ENCODE measurements at places on chromosomes 6 and 20. TPM values are rescaled to one million over a fixed set of nuclear protein-coding genes. Genes with fewer than 3 reads are reported as not detected.

GRCh38 chr20:57435498-57436222 lies 44.5 kb downstream of the RBM38 start:
- H3K4me1 ChIP-seq = peaks cover 65% of the 10 kb centered on the region
- no peaks in the 10 kb centered on the region for H3K36me3 ChIP-seq
- H3K27ac ChIP-seq = no peak overlapping the region
- no peak overlapping the region for H3K4me3 ChIP-seq
- peak; percentile 26 for DNase-seq

GRCh38 chr20:61353261-61354000 lies 101.4 kb downstream of the CDH4 start:
- H3K27me3 ChIP-seq = peaks cover 8% of the 10 kb centered on the region
- H3K27ac ChIP-seq = no peak overlapping the region
- H3K36me3 ChIP-seq = no peaks in the 10 kb centered on the region
- no peak for DNase-seq

DNA sequence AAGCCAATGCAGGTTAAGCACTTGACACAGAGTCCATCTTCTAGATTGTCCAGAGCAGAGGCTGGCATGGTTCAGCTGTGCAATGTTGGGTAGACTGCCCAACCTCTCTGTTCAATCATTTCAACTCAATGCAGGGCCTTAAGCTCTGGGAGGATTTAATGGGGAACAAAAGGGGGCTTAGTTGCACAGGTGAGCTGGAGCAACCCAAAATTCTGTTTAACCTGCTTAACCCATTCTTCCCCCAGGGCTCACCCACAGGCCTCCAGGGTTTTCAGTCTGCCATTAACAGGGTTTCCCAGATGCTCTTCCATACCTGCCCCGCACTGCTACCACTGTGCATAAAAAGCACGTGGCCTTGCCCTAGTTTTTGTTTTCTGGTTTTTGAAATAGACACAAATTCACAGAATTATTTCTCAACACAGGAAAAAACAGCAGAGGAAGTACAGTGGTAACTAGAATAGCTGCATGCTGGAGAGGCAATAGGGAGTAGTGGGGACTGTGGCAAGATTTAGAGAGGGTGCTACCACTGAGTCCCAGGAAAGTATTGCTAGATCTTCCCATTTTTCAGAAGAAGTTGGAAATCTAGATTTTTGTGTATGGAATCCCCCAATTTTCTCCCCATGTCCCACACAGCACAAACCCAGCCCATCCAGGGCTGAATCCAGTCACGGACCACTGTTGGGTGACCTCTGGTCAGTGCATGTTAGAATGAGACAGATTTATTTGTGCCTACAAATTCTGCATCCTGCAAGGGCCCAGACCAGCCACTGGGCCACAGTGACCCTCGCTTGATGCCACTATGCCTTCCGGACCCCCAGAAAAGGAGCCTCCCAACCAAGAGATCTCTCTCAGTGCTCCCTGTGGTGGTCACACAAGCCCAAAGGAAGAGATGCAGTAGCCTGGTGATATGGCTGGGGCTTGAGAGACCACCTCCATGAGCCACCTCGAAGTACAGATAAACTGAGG lies 4.6 kb downstream of the PTGIS start:
- no peaks in the 10 kb centered on the region for H3K36me3 ChIP-seq
- H3K27ac ChIP-seq = no peak overlapping the region
- no peak overlapping the region for H3K4me3 ChIP-seq
- H3K4me1 ChIP-seq = peaks cover 5% of the 10 kb centered on the region

Gene DNAH8
- 0.03 TPM for total RNA-seq

- no peaks in the 10 kb centered on the region for H3K36me3 ChIP-seq
- no peaks in the 10 kb centered on the region for H3K27me3 ChIP-seq
- no peaks in the 10 kb centered on the region for H3K4me1 ChIP-seq
- H3K4me3 ChIP-seq = no peak overlapping the region
- H3K27ac ChIP-seq = no peak overlapping the region
Measured at GRCh38 chr20:10642856-10643559, 30.8 kb downstream of the JAG1 start.

Gene SOX18
- total RNA-seq = not detected

DNA sequence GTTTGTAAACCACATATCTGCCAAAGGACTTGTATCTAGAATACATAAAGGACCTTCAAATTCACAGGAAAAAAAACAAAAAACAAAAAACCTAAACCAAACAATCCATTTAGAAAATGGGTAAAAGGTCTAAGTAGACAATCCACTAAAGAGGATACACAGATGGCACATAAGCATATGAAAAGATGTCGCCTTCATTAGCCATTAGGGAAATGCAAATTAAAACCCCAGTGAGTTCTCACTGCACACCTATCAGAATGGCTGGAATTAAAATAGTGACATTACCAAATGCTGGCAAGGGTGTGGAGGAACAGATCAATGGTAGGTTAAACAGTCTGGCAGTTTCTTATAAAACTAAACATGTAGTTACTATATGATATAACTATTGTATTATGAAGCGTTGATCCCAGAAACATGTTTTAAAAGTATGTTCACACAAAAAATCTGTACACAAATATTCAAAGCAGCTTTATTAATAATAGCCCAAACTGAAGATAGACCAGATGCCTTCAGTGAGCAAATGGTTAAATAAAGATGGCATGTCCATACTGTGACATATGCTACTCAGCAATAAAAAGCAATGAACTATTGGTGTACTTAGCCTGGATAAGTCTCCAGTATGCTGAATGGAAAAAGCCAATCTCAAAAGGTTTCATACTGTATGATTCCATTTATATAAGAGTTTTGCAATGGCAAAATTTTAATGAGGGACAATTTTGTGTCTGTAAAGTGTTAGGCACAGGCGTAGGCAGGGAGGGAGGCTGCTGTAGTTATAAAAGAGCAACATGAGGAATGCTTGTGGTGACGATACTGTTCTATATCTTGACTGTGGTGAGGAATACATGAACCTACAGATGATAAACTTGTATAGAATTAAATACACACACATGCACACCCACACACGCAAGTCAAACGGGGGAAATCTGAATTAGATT lies 43.9 kb downstream of the PLCB1 start:
- no peak overlapping the region for H3K27ac ChIP-seq
- no peak overlapping the region for H3K4me3 ChIP-seq
- DNase-seq = no peak
- no peaks in the 10 kb centered on the region for H3K36me3 ChIP-seq
- H3K27me3 ChIP-seq = no peaks in the 10 kb centered on the region

GRCh38 chr6:156515242-156515641 lies 261.9 kb upstream of the ARID1B start:
- no peaks in the 10 kb centered on the region for H3K27me3 ChIP-seq
- DNase-seq = no peak
- H3K4me1 ChIP-seq = no peaks in the 10 kb centered on the region
- no peak overlapping the region for H3K4me3 ChIP-seq
- no peak overlapping the region for H3K27ac ChIP-seq

DNA sequence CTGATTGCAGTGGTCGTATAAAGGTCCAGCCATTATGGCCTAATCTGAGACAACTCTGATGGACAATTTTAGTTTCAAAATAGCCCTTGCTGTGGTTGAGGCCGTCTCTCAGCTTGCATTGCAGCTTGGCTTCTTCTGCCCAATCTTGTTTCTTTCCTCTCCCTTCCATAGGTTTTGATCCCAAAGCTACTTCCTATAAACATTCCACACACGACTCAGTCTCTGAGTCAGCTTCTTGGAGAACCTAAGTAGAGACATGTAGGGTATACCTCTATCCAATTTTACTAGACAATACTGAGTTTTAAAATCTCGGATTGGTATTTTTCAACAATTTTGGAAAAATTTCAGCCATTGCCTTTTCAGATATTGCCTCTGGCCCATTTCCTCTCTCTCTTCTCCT lies 13.4 kb downstream of the IYD start:
- H3K27ac ChIP-seq = no peak overlapping the region
- H3K4me1 ChIP-seq = no peaks in the 10 kb centered on the region
- no peak overlapping the region for H3K4me3 ChIP-seq
- no peaks in the 10 kb centered on the region for H3K36me3 ChIP-seq
- H3K27me3 ChIP-seq = peaks cover 5% of the 10 kb centered on the region

Gene SLC22A16
- total RNA-seq = not detected

- H3K27me3 ChIP-seq = no peaks in the 10 kb centered on the region
- DNase-seq = no peak
- H3K4me3 ChIP-seq = no peak overlapping the region
- H3K36me3 ChIP-seq = no peaks in the 10 kb centered on the region
Measured at GRCh38 chr20:41770427-41770826, 152.2 kb upstream of the CHD6 start.

- H3K36me3 ChIP-seq = peaks cover 19% of the 10 kb centered on the region
- DNase-seq = no peak
- peak overlapping the region; percentile 61 for H3K27ac ChIP-seq
- H3K4me1 ChIP-seq = peaks cover 35% of the 10 kb centered on the region
Measured at GRCh38 chr6:52363228-52363867, 1.4 kb downstream of the PAQR8 start.

Gene HLA-DOB
- 2.9 TPM for total RNA-seq

Gene FLOT1
- 31.6 TPM for total RNA-seq

GRCh38 chr6:111417946-111418345 lies 65.1 kb downstream of the REV3L start:
- no peaks in the 10 kb centered on the region for H3K4me1 ChIP-seq
- DNase-seq = no peak
- H3K36me3 ChIP-seq = peaks cover 13% of the 10 kb centered on the region
- no peaks in the 10 kb centered on the region for H3K27me3 ChIP-seq

Gene TXLNB
- 0.17 TPM for total RNA-seq

DNA sequence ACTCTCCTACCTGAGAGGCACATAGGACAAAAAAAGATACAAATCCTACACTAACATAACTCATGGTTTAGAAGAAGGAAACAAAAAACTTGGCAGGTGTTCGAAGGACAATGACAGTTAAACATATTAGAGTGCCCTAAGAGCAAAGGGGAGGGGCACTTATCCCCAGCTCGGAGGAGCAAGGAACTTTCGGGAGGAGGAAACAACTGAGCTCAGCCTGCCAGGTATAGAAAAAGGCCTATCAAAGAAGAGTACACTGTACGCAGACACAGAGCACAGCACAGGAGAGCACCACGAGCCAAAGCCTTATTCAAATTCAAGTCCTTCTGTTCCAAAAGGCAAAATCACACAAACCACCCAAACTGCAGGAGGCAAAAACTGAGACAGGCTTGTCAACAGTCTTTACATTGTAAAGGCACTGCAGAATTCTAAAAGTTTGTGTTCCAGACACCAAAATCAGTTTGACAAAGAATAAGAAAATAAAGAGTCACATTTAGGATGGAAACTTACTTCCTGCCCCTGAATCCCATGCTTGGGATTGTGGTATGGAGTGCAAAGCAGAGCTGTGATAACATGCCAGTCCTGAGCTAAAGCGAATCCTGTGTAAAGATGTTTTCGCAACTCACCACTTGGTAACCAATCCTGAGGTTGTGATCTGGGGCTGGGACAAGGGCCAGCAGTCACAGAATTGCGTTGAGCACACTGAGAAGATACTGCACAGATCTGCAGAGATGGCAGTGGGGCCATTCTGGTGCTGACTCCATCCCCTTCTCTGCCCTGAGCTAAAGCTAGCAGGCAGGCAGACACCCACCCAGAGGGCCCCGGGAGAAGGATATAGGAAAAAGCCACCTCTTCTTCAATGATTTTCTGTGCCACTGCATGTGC lies 108.6 kb downstream of the CHD6 start:
- no peak overlapping the region for H3K4me3 ChIP-seq
- no peak for DNase-seq
- H3K4me1 ChIP-seq = no peaks in the 10 kb centered on the region
- H3K36me3 ChIP-seq = peaks cover 63% of the 10 kb centered on the region

Gene FGD2
- total RNA-seq = 1.2 TPM

GRCh38 chr20:51404297-51405060 lies 138.0 kb downstream of the NFATC2 start:
- H3K36me3 ChIP-seq = peaks cover 41% of the 10 kb centered on the region
- H3K27ac ChIP-seq = peak overlapping the region; percentile 87
- H3K4me1 ChIP-seq = peaks cover 89% of the 10 kb centered on the region
- no peak overlapping the region for H3K4me3 ChIP-seq

- H3K27me3 ChIP-seq = no peaks in the 10 kb centered on the region
- H3K36me3 ChIP-seq = no peaks in the 10 kb centered on the region
- peak; percentile 23 for DNase-seq
- peaks cover 12% of the 10 kb centered on the region for H3K4me1 ChIP-seq
- H3K27ac ChIP-seq = no peak overlapping the region
Measured at GRCh38 chr6:137342607-137343190, 123.5 kb upstream of the IFNGR1 start.

- no peak overlapping the region for H3K4me3 ChIP-seq
- H3K4me1 ChIP-seq = peaks cover 19% of the 10 kb centered on the region
- DNase-seq = no peak
- no peaks in the 10 kb centered on the region for H3K27me3 ChIP-seq
- H3K36me3 ChIP-seq = no peaks in the 10 kb centered on the region
Measured at GRCh38 chr6:163457637-163458561, 43.4 kb downstream of the QKI start.

Gene ANKRD66
- not detected for total RNA-seq

GRCh38 chr6:56314683-56315523 lies 67.5 kb upstream of the COL21A1 start:
- H3K36me3 ChIP-seq = no peaks in the 10 kb centered on the region
- H3K4me1 ChIP-seq = no peaks in the 10 kb centered on the region
- no peaks in the 10 kb centered on the region for H3K27me3 ChIP-seq
- H3K27ac ChIP-seq = no peak overlapping the region
- H3K4me3 ChIP-seq = no peak overlapping the region
- DNase-seq = no peak

DNA sequence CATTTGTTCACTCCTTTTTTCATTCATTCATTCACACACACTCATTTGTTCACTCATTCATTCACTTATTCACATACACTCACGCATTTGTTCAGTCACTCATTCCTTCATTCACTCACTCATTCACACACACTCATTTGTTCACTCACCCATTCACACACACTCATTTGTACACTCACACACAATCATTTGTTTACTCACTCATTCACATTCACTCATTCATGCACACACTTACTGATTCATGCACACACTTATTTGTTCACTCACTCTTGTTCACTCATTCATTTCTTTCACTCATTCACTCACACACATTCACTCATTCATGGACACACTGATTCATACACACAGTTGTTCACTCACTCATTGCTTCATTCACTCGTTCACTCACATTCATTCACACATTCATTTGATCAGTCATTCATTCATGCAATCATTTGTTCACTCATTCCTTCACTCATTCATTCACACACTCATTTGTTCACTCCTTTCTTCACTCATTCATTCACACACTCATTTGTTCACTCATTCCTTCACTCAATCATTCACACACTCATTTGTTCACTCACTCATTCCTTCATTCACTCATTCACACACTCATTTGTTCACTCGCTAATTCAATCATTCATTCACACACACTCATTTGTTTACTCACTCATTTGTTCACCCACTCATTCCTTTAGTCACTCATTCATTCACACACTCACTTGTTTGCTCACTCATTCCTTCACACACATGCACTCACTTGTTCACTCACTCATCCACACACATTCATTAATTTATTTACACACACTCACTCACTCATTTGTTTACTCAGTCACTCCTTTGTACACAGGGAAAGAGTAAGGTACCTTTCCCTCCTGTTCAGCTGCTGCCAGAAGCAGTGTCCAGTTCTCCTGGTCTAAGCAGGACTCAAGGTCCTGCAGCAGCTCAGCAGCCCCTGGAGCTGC lies 50.7 kb upstream of the BHLHE23 start:
- H3K27ac ChIP-seq = no peak overlapping the region
- no peak for DNase-seq
- peaks cover 10% of the 10 kb centered on the region for H3K27me3 ChIP-seq

Gene SLC22A7
- total RNA-seq = not detected

Gene KCNK5
- 0.30 TPM for total RNA-seq

- DNase-seq = no peak
- H3K4me3 ChIP-seq = no peak overlapping the region
- no peak overlapping the region for H3K27ac ChIP-seq
- no peaks in the 10 kb centered on the region for H3K4me1 ChIP-seq
- no peaks in the 10 kb centered on the region for H3K36me3 ChIP-seq
Measured at GRCh38 chr20:2245637-2246036, 50.2 kb upstream of the TGM3 start.
